ENCODE measurements at places on chromosomes 4 and X.

DNA sequence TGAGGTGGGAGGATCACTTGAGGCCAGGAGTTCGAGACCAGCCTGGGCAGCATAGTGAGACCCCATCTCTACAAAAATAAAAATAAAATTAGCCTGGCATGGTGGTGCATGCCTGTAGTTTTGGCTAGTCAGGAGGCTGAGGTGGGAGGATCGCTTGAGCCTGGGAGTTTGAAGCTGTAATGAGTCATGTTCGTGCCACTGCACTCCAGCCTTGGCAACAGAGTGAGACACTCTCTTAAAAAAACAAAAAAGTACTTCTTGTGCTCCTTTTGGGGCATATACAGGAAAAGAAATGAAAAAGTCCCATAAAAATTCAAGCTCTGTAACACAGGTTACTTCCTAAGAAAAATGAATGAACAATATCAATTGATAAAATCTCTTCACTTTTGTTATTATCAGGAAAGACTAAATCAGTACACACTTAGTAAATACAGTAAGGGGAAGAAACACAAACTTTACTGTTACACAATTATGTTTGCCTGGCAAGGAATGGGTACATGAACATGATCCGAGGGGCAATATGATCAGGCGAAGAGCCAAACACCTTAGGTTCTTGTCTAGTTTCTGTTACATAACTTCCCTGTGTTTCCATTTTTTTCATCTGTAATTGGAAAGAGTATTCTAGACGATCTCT lies 46.9 kb downstream of the CCDC158 start:
- DNase-seq = no peak

DNA sequence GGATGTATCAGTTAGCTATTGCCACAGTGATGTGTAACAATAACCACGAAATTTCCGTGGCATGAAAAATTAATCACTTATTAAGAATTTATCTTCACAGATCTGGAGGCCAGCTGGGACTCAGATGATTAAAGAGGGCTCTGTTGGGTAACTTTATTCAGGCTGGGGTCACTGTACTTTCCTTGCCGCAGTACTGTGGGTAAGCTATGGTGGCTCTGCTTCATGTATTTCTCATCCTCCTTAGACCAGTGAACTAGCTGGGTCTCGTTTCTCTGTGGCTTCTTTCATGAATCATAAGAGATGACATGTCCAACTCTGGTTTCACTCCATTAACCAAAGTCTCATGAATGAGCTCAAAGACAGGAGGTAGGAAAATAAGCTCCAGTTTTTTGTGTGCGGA lies 13.5 kb downstream of the TEX13B start:
- no peak for DNase-seq

GRCh38 chr4:15457406-15458201 lies 12.1 kb upstream of the CC2D2A start:
- DNase-seq = no peak

- peak; percentile 28 for DNase-seq
Measured at GRCh38 chrX:750812-751211, 120.2 kb downstream of the SHOX start.

- DNase-seq = no peak
Measured at GRCh38 chr4:65951177-65951576, 280.9 kb upstream of the EPHA5 start.

DNA sequence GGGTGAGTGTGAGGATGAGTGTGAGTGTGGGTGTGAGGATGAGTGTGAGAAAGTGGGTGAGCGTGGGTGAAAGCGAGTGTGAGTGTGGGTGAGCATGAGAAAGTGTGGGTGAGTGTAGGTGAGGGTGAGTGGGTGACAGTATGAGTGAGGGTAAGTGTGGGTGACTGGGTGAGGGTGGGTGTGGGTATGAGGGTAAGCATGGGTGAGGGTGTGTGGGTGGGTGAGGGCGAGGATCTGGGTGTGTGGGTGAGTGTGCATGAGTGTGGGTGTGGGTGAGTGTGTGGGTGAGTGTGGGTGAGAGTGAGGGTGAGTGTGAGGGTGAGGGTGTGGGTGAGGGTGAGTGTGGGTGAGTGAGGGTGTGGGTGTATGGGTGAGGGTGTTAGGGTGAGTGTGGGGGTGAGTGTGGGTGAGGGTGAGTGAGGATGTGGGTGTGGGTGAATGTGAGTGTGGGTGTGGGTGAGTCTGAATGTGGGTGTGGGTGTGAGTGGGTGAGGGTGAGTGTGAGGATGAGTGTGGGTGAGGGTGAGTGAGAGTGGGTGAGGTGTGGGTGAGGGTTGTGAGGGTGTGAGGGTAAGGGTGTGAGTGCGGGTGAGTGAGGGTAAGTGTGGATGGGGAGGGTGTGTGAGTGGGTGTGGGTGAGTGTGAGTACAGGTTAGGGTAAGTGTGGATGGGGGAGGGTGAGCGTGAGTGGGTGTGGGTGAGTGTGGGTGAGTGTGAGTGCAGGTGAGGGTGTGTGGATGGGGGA lies 48.9 kb downstream of the ING2 start:
- DNase-seq = no peak

DNA sequence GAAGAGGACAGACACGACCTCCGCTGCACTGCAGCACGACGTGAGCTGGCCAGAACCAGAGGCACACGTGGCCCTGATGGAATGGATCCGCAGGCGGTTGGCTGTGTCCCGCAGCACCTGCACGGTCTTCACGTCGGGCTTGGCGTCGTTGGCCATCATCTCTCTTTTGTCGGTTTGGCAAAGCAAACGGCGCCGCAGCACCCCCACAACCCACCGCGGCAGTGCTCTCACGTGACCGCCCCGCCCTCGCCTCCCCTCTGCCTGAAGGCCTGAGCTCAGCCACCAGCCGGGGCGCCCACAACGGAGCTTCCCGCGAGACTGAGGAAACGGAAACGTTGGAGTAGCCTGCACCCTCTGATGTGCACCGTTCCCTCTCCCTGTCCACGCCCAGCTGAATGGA lies at the start of gene TKTL2:
Gene TKTL2, minus strand, starts transcription at position 179 of the 400 bp plus-strand sequence. Its CDS starts 20 bp downstream, at position 159.
- DNase-seq = no peak

DNA sequence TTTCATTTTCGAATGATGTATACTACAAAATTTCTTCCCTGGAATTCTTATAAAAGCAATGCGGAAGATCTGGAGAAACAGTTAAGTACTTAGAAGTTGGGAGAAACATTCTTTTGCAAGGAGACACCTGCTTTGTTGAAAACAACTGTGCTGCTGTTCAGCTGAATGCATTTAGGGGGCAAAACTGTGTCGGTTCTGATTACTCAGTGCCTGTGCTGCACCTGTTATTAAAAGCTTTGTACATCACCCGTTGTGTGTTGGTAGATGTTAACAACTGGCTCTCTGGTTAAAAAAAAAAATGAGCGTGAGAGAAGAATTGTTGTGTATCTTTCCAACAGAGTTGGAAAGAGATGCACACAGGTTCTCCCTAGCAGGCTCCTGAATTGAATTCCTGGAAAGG lies 184.1 kb upstream of the HHIP start:
- DNase-seq = no peak

DNA sequence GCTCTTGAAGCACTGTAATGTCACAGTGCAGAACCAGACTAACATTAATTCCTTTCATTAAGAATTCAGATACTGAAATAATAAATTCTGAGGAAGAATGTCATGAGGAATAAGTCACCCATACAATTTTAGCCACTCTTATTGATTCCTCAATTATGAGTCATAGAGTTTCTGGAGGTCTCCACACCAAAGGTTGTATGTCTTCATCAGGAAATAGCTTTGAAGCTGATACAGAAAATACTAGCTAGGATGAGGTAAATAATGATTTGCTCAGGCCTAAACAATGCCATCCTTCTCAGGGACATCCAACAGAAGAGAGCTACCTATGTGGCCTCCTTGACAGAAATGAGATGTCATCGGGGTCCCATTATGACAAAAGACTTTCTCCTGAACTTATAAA lies 238.8 kb downstream of the OR13H1 start:
- no peak for DNase-seq
